HAP-1 (cell line): ENCODE measurements at places on chromosomes 3 and 15.

GRCh38 chr3:183485093-183485492 is 56.7 kb upstream of the MCF2L2 start:
- no peak for DNase-seq

DNA sequence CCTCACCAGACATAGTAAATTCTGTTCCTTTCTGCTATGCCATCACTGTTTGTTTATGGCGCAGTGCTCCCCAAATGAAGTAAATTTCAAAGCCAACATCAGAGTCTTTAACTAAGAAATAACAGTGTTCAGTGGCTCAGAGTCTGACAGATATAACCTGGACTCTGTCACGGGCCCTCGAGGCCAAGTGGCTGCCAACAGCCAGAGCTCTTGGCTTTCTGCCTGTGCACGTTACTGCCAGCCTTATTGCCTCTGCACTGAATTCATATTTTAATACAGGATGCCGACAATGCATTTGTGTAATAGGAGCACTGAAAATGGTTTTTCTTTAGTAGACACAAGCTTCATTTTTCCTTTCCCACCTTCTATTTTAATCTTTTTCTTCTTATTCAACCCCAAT is 219.9 kb downstream of the NLGN1 start:
- no peak for DNase-seq

DNA sequence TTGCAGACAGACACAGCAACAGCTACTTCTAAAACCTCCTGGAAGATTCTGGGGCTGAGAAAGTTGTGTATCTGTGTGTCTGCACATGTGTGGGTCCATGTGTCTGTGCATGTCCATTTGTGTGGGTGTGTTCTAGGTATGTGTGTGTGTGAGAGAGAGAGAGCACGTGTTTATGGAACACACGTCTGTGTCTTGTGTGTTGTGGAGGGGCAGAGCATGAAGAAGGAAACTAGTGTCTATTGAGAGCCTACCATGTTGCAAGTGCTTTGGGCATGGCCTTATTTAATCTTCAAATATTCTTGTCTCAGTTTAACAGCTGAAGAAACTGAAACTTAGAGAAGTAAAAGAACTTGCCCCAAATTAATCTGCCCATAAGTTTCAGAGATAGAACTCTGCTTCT is 327.5 kb downstream of the UACA start:
- no peak for DNase-seq

DNA sequence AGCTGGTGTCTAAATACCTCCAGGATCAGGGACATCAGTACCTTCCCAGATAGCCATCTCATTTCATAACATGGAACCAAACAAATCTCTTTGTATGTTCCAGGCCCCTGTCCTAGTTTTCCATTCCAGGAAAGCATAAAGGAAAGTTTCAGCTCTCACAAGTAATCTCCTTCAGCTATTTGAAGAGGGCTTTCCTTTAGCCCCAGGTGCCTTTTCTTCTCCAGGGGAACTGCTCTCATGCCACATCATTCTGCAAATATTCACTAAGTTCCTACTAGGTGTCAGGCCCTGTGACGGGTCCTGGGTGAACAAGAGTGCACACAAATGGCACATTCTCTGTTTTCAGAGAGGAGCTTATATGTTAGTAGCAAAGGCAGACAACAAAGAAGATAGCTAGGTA is 136.1 kb downstream of the ADAMTS9 start:
- no peak for DNase-seq

DNA sequence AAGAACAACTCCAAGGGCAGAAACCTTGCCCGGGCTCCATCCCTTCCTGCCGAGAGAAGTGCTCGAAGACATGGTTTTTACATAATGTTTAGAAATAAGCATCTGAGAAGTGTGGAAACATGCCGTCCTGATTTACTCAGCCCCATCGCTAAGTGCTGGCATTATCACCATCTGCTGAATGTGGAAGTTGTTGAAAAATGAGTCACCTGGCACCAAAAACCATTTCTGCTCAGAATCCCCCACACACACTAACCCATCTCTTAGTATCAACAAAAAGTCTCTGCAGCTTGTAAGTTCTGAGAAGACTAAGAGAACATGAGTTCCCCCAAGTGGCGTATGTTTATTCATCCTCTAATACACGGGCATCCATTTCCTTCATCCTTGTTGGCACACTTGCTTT is 51.0 kb upstream of the ARL8B start:
- DNase-seq: no peak

GRCh38 chr3:48034000-48034516 is 17.8 kb upstream of the MAP4 start:
- peak; percentile 44 for DNase-seq

- DNase-seq: no peak
Observed at GRCh38 chr3:10935028-10935427, 57.5 kb upstream of the SLC6A1 start.

DNA sequence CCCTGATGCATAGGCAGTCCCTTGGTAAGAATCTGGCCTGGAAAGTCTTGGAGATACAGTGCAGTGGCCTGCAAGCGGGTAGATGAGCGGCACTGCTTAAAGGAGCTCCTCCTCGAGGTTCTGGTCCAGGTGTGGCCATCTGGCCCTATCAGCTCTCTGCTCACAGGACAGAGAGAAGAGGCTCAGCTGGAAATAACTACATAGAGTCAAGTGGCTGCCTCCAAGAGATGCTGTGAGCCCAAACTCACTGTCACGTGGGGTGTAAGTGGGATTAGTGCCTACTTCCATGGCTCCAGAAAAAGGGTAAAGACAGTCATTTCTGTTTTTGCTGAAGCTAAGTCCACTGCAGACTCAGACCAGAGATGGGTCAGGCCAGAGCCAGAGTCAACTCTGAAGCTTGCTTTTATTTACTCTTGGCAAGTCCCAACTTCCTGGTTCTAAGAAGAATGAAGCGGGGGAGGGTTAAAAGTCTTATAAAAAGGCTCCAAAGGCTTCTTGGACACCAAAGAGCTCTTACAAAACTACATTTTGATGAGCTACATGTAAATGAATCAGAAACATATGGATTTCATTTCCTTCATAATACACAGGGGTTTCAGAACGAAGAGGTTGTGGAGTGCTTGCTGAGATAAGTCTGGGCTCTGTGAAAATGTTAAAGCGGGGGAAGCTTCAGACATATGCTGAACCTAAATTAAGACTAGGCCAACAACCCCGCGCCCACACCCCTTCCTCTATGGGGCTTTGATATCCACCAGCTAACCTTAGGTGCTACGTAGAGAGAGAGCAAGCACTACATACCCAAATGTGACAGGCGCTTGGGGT is 77.1 kb downstream of the PDZRN3 start:
- DNase-seq: no peak

DNA sequence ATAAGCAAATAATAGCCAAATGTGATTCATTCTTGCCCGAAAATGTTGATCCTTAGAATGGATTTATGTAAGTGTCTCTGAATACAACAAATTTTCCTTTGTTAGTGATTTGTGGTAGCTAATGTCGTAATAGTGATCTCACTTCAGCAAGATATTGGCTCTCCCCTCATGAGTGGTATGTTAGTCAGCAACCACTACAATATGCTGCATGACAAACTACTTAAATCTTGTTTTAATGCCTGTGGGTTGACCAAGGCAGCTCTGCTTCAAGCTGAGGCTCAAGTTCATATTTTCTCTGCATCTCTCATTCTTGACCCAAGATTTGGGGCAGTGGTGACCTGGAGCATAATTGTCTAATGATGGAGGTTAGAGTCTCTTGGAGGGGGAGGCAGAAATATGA is 49.8 kb upstream of the GALNT15 start:
- DNase-seq: no peak

DNA sequence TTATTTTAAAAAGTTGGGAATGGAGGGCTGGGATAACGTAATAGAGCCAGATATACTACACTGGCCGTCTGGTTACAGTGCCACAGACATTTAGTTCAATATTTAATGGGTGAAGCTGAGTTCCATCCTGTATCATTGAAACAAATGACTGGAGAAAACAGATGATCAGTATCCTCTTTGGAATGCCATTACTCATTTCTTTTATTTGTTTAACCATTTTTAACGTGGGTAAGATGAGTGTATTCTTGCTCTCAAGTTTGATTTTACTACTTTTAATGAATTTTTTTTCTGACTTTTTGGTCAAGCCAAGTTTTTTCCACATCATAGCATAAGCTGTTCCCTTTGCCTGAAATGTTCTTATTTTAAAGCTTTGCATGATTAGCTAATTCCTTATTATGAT is 53.9 kb upstream of the GRM7 start:
- DNase-seq: no peak

GRCh38 chr3:156519758-156520162 is 35.2 kb downstream of the SSR3 start:
- DNase-seq: no peak

GRCh38 chr3:102353805-102354204 is 81.0 kb upstream of the ZPLD1 start:
- DNase-seq: no peak

DNA sequence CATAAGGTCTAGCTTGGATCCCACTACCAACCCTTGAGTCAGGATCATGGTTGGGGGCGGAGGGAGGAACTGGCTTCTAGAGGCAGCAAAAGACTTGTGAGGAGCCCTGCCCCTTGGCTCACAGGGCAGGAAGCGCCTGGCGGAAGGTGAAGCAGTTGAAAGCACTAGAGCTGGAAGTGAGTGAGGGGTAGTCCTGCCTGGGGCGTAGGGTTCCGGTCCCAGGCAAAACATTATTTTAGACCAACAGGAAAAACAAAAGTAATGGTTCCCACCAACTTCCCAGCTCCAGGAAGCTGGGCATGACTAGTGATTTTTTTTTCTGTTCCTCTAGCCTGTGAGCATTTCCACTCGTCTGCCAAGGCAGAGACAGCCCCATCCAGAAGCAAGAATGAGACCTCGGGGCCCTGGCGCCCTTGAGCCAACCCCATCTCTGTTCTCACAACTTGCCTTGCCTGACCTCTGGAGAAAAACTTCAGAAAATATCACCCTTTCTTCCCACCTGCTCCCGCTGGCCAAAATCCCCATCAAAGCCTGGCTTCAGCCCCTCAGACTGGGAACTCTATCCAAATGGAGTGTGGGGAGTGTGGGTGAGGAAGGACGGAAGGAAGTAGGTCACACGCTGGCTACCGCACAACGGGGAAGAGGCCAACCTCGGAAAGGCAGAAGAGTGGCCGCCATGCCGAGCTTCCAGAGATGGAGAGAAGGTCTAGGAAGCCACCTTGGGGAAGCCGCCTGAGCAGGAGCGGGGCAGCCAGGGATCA is 57.5 kb downstream of the RBPMS2 start:
- DNase-seq: no peak

DNA sequence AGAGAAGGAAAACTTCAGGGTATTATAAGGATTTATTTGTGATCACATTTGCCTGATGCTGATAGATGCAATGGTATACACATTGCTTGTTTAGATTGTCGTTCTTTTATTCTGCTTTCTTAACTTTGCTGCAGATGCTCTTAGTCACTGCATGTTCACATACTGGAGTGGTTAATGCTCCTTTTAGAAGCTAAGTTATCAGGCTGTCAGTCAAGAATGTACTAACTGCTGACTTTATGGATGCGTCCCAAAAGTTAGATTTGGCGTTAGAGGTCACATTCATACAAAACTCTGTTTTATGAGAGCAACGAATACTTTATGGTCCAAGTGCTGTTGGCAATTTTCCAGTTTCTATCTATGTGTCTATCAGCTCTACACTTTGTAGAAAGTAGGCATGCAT is 160.7 kb downstream of the BBX start:
- no peak for DNase-seq

DNA sequence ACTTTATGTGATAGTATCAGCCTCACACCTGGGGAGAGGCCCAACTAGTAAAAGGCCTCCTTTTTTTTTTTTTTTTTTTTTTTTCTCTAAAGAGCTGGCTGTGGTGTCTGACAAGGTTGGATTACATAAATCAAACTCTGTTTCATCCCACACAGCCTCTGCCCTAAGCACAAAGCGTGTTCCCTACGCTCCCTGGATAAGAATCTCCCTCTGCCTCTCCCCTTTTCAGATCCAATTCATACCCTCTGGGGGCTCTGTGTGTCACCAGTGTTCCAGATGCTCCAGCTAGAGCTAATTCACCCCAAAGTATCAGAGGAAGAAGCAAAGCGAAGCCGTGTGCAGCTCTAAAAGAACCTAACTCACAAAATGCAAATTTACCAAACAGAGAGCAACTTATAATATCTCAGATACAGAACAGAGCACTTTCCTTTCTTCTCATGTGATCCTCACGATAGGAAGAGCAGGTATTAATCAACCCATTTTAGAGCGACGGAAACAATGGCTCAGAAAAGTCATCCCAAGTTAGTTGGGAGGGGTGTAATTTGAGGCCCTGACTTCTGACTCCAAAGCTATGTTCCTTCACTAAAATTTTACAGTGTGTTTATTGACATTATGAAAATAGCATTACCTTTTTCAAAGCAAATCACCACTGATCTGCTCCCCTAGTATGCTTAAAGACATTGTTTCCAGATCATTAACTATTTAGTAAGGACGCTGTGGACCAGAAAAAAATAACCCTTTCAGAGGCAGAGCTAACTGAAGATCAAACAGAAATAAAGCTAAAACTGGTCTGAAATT is 12.4 kb downstream of the BMF start:
- DNase-seq: no peak

GRCh38 chr3:14481646-14482036 is 58.5 kb downstream of the GRIP2 start:
- DNase-seq: no peak

GRCh38 chr15:68774120-68774519 is 46.6 kb downstream of the ANP32A start:
- DNase-seq: no peak

- no peak for DNase-seq
Observed at GRCh38 chr3:160790726-160791125, 34.7 kb downstream of the PPM1L start.

DNA sequence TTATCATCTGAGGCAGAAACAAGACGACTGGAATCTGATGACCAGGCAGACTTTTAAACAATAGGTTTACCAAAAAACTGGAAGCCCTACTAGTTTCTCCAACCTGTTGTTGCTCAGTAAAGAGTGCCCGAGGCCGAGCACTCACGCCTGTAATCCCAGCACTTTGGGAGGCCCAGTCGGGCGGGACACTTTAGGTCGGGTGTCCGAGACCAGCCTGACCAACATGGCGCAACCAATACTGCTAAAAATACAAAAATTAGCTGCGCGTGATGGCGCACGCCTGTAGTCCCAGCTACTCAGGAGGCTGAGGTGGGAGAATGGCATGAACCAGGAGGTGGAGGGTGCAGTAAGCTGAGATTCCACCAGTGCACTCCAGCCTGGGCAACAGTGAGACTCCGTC is 1.1 kb upstream of the WDR5B start:
- no peak for DNase-seq

DNA sequence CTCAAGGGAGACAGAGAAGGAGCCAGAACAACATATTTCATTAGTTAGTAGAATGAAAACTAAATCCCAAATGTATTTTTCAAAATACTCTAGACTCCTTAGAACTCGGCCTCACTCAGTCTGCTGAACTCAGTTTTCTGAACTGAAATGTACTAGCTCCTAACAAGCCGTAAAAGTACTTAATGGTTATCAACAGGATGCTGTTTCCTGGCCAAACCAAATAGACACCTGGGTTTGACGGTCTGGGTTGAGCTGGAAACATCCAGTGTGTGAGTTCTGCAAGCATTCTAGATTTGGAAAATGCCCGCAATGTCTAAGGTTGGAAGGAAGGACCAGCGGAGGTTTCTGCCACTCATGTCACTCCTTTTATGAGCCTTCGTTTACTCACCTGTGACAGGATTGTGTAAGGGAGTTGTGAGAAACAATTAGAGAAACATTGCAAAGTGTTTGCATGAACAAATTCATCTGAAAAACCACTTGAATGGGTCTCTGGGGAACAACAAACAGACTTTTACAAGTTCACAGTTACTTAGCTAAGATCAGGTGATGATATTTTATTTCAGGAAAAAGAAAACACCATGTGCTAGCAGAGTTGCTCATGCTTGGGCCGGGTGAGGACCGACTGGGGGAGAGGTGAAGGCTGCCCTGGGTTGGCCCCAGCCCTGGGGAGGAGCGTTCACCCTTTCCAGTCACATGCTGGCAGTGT is 151.0 kb downstream of the ALDH1A2 start:
- no peak for DNase-seq

GRCh38 chr3:72310419-72311380 is 525.8 kb upstream of the PROK2 start:
- no peak for DNase-seq
